NCI-H2171 treated with DMSO at 0.1 percent for 48 hours (cell line): ENCODE measurements at places on chromosomes 16 and 17.

DNA sequence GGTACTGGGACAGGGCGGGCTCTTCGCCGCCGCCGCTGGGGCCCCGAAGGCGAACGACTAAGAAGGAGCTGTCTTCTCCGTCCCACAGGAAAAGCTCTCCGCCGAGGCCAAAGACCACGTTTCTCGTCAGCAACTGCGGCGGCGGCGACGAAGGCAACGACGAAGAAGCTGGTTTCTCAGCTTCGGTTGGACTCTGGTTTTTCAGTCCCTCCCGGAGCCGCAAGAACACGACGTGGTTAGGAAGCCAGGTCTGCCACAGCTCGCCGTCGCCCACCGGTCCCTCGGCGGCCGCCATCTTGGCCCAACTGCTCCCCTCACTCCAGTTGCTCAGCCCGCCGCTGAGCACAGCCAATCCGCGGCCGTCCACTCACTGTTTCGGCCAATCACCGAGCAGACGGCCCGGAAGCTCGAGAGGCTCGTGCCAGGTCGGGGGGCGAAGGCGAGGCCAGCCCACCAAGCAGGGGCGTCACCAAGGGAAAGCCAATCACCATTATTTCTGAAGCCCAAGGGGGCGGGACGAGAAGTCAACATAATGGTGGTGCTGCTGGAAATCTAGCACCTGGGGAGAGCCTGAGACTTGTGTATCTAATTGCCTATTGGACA is at the start of gene NUP88:
Gene NUP88 (minus strand): TSS at position 307 of the 603 bp plus-strand sequence. CDS start 12 bp downstream, at position 295.
- peak; percentile 99 for DNase-seq

DNA sequence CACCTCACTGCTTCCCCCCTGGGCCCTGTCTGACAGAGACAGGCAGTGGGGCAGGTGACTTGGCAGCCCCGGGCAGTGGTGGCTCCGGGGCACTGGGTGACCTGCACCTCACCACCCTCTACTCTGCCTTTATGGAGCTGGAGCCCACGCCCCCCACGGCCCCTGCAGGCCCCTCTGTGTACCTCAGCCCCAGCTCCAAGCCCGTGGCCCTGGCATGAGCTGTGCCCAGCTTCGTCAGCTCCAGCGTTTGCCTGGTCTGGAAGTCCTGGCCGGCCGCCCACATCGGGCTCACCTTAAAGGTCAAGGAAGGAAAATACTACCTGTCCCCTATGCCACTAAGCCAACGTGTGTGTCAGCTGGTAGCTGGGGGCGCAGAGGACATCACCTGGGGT is 15.2 kb downstream of the UNC119 start:
- DNase-seq = no peak

DNA sequence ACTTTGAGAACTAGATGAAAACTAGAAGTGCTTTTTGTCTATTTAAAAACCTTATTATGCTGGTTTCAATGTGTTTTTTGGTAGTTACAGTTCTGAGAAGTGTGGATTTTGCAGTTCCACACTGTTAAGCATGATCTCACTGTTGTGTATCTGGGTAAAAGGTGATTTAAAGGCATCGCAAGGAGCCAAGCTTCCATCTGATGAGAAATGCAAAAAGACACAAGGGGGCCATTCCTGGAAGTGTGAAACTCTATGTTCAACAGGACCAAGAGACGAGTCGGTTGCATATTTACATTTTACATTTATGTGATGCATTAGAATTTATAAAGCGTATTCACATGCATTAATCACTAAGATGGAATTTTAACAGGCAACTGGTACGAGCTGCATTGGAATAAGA is 490.8 kb downstream of the NPIPA7 start:
- no peak for DNase-seq

GRCh38 chr17:68834328-68834836 is 120.8 kb downstream of the ABCA8 start:
- no peak for DNase-seq

DNA sequence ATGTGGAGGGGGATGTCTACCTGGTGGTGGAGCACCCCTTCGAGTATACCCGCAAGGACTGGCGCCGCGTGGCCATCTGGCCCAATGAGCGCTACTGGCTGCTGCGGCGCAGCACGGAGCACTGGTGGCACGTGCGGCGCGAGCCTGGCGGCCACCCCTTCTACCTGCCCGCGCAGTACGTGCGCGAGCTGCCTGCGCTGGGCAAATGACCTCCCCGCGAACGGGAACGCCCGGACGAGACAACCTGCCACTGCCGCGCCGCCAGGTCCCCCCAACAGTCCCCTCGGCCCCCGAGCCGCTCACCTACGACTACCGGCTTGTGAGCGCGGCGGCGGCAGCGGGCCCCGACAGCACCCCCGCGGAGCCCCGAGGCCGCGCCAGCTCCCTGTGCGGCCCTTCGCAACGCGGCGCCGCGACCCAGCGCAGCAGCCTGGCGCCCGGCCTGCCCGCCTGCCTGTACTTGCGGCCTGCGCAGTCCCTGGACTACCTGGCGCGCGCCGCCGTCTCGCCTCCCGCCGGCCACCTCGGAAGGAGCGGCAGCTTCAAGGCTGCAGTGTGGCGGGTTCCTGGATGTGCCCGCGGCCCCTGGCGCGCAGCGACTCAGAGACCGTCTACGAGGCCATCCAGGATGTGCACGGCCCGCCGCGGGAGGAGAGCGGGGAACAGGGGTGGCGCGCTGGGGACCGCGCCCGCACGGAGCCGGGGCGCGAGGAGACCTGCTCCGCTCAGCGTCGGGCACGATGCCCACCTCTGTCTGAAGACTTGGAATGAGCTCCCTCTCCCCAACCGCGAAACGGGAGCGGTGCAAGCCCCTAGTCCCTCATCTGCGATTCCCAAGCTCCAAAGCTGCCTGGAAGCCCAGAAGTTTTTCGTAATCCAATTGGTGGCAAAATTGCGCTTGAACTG is 48.7 kb upstream of the AMZ2 start:
- DNase-seq = peak; percentile 35

DNA sequence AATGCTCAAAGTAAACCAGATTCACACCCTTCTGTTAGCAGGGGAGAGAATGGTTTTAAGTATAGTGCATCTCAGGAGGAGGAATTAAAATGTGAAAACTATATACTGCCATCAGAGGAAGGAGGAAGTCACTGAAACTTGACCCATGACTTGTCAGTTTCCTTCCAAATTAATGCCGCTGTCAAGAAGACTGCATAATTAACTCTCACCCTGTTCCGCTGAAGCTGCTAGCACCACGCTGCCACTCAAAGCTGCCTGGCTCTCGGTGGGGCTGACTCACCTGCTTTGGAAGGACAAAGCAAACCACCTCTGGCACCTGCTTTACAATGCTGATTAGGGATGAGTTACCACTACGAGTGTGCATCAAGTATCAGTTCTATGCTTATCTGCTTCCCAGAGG is 37.8 kb upstream of the ULK2 start:
- no peak for DNase-seq

DNA sequence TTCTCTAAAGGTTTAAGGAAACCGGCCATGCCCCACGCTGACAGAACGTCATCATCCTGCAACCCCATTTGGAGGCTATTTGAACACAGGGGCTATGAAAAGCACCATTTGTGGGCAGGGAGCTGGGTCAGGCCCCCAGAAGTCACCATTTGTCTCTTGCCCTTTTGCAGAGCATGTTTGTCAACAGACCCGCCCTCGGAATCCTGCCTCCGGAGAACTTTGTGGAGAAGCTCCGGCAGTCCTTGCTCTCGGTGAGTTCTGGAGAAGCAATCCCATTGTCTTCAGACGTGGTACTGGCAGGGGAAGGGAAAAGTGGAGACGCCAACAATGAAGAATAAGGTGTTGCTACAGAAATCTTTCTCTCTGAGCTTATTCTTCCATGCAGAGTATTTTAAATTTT is 33.5 kb downstream of the TMEM186 start:
- DNase-seq = no peak

GRCh38 chr16:53374800-53375199 is 59.5 kb upstream of the RBL2 start:
- no peak for DNase-seq

GRCh38 chr17:17783116-17783824 is 53.5 kb downstream of the SREBF1 start:
- peak; percentile 96 for DNase-seq

DNA sequence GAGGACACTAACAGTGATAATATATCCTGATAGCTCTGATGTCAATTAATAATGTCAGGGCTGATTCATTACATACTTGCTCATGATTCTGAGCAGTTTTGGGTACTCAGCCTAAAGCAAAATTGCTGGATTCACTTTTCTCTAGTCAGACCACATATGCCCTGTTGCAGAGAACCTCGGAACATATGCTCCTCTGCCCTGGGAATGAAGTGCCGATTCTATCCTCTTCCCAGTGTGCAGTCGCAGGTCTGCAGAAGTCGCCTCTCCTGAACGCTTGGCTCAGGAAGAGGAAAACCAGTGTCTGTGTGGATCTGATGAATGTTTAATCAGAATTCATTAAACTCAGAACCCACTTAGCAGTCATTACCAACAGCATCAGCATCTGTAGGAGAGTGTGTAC is 34.5 kb downstream of the ABCC12 start:
- DNase-seq = no peak

GRCh38 chr17:64442541-64442971 is 6.4 kb upstream of the MILR1 start:
- DNase-seq = no peak

GRCh38 chr16:8254405-8254804 is 335.9 kb downstream of the TMEM114 start:
- no peak for DNase-seq

DNA sequence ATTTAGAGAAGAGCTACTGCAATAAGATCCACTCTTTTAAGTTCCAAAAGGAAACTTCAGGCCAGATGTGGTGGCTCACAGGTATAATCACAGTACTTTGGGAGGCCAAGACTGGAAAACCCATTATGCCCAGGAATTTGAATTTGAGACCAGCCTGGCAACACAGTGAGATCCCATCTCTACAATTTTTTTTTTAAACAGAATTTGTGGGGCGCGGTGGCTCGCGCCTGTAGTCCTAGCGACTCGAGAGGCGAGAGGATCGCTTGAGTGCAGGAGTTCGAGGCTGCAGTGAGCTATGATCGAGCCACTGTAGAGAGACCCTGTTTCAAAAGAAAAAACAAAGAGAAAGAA is 793 bp downstream of the COG7 start:
- no peak for DNase-seq

DNA sequence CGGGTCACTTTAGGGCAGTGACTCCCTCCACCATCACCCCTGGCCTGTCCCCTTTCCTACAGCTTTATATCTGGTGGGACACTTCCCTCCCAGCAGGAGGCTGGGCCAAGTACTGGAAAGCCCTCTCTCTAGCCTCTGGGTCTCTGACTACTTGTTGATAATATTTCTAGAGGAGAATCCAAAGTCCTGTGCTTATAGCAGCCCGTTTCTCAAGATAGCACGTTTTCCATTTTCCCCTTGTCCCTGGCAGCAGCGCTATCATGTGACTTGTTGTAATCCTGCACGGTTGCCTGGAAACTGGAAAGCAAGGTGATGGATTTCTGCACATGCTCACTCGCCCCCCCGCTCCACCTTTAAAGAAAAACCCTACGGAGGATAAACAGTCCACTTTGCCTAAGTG is 3.3 kb upstream of the AXIN2 start:
- peak; percentile 82 for DNase-seq

- DNase-seq = peak; percentile 85
Measured at GRCh38 chr16:56789360-56789759, 59.4 kb downstream of the NUP93 start.

DNA sequence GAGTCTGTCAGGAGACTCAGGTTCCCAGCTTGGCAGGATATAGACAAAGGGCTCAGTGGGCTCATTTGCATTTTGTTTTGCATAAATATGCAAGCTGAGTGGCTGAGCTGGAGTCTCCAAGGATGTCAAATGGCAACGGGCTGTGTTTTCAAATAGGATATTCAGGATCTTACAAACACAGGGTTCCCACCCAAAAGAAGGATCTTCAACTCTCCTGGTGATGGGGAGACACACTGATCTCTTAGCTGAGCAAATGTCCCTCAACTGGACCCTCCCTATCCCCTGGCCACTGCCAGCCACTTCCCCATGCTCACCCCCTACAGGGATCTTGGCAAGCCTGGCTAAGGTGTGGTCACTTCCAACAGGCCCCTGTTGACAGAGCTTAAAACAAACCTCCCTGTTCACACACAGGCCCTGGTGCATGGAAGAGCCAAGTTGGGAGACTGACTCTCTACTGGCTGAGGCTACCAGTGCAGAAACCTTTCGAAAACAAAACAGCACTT is 61.6 kb downstream of the SOX9 start:
- no peak for DNase-seq

- no peak for DNase-seq
Measured at GRCh38 chr16:89090669-89091426, 2.8 kb upstream of the ACSF3 start.

DNA sequence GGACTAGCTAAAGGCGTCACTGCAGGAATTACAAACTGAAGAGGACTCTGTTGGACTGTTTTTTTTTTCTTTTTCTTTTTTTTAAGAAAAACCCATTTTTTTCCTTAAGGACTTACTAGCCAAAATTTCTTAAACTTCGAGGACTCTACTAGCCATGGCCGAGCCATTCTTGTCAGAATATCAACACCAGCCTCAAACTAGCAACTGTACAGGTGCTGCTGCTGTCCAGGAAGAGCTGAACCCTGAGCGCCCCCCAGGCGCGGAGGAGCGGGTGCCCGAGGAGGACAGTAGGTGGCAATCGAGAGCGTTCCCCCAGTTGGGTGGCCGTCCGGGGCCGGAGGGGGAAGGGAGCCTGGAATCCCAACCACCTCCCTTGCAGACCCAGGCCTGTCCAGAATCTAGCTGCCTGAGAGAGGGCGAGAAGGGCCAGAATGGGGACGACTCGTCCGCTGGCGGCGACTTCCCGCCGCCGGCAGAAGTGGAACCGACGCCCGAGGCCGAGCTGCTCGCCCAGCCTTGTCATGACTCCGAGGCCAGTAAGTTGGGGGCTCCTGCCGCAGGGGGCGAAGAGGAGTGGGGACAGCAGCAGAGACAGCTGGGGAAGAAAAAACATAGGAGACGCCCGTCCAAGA is 878 bp downstream of the HEXIM1 start:
- peak; percentile 59 for DNase-seq

DNA sequence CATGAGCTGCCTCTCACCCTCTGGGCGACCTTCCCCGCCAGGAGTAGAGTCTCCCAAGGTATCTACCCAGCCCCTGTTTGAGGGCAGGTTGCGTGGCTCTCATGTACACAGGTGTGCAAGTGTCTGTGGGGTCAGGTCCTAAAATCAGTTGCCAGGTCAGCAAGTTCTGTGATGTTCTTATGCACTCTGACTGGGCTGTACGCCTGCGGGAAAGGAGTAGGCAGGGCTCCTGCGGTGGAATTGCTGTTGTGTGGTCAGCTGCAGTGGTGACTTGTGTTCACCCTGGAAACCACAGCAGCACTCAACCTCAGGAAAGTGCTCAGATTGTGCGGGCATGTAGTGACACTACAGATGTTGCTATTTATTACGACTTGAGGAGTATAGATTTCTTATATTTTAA is 19.4 kb downstream of the NARF start:
- no peak for DNase-seq

DNA sequence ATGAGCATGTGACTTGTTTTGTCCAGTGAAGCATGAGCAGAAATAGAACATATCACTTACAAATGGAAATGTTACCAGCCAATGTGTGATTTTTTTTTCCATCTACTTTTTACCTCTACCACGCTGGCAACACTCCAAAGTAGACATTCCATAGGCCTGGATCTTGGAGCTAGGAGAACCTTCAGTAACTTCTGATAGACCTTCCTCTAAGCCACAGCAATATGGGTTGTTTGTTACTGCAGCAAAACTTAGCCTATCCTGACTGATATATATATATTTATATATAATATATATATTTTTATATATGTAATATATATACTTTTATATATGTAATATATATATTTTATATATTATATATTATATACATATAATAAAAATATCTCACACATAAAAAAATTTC is 284.4 kb upstream of the XYLT1 start:
- DNase-seq = no peak

- peak; percentile 88 for DNase-seq
Measured at GRCh38 chr16:29700253-29700987, 21.4 kb downstream of the QPRT start.
